ENCODE measurements at places on chromosomes 13 and 19. TPM values are rescaled to one million over a fixed set of nuclear protein-coding genes. Genes with fewer than 3 reads are reported as not detected.

The GZMM gene
- 117 TPM for total RNA-seq

The DNAAF3 gene
- not detected for total RNA-seq

The QPCTL gene
- total RNA-seq = 7.5 TPM

The ZNF682 gene
- 13.3 TPM for total RNA-seq

The CYP2A6 gene
- not detected for total RNA-seq

The SIGLEC10 gene
- total RNA-seq = not detected

The LRG1 gene
- total RNA-seq = not detected

The ZNF534 gene
- not detected for total RNA-seq

The KLK2 gene
- total RNA-seq = not detected

The C13orf46 gene
- total RNA-seq = 12.1 TPM

The LAIR1 gene
- total RNA-seq = 15.3 TPM

The ATP8A2 gene
- total RNA-seq = 0.53 TPM

The LINGO3 gene
- 0.33 TPM for total RNA-seq

The GARIN5A gene
- total RNA-seq = not detected

GRCh38 chr13:46962281-46962941 is 65.6 kb upstream of the HTR2A start:
- DNase-seq = no peak

DNA sequence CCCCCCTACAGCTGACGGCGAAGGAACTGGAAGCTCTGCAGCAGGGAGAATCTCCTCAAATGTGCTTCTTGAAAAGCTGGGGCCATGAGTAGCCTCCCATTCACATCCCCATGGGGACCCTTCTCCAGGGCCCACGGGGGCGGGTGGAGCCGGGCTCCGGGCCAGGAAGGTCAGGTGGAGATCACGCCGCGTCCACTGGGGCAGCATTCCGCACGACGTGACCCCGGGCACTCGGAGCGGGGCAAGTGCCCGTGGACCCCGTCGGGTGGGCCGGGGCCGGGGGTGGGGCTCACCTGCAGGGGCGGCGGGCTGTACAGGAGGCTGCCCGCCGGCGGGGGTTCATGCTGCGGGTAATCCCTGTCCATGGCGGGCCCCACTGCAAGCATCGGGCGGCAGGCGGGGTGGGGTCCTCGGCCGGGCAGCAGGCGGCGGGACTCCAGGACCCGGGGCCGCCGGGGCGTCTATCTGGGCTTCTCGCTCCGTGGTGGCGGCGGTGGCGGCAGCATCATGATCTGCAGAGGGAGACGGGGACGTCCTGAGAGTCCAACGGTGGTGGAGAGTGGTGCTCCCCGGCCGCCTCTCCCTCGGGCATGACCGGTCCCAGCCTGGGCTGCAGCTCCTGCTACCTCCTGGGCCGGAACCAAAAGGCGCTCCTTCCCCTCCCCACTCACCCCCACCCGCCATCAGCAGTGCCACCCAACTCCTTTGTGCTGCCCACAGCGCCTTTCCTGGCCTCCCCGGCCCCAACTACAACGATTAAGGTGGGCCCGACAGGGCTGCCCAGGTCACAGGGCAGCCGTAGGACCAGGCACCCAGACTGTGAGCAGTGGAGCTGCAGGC is 20.0 kb downstream of the SBNO2 start:
- no peak for DNase-seq

DNA sequence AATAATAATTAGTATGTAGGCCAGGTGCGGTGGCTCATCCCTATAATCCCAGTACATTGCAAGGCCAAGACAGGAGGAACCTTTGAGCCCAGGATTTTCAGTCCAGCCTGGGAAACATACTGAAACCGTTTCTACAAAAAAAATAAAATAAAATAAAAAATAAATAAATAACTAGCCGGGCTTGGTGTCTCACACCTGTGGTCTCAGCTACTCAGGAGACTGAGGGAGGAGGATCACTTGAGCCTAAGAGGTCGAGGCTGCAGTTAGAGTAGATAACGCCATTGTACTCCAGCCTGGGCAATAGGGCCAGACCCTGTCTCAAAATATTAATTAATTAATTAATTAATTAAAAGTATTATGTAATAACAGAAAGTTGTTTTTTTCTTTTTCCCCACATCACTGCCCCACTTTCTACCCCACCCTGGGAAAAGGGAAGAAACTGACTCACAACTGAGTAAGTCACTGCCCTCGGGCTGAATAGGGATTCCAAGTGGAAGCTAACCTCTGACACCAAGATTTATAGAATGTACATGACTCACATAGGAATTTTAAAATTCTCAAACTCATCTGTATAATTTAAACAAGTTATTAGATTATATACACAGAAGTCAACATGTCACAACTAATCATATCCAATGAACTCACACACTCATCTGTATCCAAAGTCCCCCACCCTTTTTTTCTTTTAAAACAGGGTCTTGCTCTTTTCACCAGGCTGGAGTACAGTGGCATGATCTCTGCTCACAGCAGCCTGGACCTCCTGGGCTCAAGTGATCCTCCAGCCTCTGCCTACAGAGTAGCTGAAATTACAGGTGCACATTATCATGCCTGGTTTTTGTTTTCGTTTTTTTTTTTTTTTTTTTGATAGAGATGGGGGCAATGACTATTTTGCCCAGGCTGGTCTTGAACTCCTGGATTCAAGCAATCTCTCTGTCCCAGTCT is 12.5 kb downstream of the ZNF611 start:
- no peak for DNase-seq

- no peak for DNase-seq
Measured at GRCh38 chr13:99327126-99327525, 19.9 kb upstream of the GPR183 start.

GRCh38 chr19:14502334-14503092 is 6.6 kb upstream of the GIPC1 start:
- DNase-seq = no peak

- DNase-seq = no peak
Measured at GRCh38 chr13:112226320-112227002, 149.7 kb upstream of the SPACA7 start.

DNA sequence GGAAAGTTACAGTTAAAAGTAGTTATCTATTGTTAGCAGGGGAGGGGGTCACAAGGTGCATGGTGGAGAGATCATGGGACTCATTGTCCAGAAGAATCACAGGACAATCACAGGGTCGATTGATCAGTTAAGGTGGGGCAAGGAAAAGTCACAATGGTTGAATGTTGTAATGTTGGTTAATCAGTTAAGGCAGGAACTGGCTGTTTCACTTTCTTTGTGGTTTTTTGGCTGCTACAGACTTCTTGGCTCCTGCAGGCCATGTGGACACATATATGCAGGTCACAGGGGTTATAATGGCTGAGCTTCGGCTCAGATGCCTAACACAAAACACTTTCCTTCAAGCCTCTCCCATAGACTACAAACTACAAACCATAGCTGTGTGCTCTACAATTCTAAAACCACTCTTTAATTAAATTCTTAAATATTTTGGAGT is 6.9 kb upstream of the ZNF431 start:
- DNase-seq = no peak

GRCh38 chr13:51244637-51245405 is 22.6 kb downstream of the FAM124A start:
- DNase-seq = no peak

DNA sequence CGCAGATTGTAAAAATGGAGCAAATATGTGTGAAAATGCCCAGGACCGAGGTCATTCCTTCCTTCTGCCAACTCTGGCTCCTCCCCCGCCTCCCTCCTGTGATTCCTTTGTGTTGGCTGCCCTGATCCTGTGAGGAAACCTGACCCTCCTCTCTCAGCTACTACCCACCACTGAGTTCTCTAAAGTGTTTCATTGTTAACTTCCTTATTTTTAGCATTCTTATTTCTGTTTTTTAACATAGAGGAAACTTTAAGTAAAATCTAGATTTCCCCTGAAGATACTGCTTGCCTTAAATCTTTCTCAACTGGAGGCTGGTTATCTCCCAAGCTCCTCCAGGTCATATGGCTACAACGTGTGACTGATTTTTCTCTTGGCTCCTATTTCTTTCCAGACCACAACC is 21.7 kb upstream of the FBXL3 start:
- no peak for DNase-seq

DNA sequence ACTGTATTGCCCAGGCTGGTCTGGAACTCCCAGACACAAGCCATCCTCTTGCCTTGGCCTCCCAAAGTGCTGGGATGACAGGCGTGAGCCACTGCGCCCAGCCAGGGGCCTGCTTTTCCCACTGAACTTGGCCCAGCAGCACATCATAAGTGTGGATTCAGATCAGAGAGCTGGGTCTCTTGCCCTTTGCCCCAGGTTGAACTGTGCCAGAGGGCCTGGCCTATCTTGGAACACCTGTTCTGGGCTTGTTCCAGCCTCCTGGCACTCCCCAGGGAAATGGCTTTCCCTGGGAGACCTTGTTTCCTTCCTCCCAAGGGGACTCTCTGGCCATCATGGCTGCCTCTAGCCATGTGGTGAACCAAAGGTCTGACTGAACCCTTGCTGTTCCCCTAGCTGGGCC is 3.4 kb downstream of the CC2D1A start:
- DNase-seq = no peak

- peak; percentile 66 for DNase-seq
Measured at GRCh38 chr19:12847159-12848139, 9.1 kb downstream of the MAST1 start.

- peak; percentile 80 for DNase-seq
Measured at GRCh38 chr19:45403781-45404556, 900 bp downstream of the PPP1R13L start.

DNA sequence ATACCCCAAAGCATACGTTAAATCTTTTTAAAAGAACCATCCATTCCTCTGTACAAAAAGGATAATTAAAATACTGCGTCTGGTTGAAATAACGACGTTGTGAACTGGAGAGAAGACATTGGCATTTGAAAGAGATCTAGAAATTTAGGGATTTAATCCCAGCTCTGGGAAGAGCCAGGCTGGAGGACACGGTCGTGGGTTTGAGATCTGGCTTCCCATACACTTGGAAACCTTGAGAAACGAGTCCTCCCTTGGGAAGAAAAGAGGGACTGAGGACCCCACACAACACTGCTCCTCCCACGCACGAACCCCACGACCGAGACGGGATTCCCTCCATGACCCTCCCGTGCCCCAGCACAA is 625 bp downstream of the ZNF709 start:
- DNase-seq = no peak

DNA sequence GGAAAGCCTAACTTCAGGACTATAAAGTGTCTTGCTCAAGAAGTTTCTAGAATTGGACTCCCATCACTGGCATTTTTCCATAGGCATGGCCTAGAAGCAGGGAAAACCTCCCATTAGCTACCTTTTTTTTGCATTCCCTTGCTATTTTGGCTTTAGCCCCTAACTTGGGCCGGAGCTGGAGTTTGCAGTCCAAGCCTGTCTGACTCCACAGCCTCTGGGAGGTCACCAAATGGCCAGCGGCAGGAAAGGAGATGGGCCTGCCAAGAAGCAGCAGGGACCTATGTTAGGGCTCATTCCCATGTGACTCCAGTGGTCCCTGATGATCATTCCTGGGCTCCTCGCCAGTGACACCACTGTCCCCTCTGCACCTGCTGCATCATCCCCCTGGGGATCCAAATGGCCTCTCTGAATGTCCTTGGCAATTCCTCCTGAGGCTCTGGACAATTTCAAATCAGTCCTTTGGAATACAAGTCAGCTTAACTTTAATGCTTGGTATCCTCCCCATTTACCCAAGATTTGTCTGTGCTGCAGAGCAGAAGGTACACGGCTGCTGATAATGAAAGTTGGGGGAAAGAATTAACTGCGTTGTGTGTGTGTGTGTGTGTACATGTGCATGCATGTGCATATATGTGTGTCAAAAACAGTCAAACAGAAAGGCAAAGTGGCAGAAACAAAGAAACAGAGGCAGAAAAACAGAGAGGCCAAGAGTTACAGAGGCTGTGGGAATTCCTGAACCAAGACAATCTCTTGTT is 69.8 kb upstream of the SERP2 start:
- DNase-seq = no peak
